ENCODE measurements at places on chromosomes 7 and 10.

DNA sequence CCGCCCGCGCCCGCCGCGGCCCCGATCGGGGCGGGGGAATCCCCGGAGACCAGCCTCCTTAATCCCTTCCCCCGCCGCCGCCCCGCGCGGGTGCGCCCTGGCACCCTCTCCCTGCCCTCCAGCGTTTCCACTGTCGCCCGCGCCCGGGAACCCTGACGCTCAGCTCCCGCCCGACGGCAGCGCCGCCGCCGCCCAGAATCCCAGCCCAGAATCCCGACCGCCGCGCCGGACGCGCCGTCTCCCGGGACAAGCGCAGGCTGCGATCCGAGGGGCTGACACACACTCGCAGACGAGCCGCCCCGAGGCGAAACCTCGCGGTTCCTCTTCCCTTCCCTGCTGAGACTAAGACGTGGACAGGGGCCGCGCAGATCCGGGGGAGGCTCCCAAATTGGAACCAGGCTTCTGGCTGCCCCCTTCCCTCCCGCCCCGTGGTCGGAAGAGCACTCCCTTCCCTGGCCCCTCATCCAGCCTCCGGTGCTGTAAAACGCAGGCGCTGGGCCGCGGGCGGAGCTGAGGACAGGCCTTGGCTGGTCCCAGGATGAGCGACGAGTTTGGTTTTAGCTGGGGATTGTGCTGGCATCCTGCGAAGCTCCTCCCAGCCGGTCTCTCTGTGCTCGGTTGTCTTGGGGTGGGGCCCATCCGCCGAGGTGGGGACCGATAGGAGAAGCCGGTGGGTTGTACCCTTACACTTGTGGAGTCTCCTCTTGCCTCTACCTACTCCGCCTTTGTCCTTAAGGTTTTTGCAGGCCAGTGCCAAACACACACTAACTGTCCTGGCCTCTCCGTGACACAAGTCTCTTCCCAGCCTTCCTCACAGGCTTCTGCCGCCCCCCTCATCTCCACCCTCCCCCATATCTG, 1.1 kb downstream of the MARVELD1 start:
- no peak for DNase-seq

DNA sequence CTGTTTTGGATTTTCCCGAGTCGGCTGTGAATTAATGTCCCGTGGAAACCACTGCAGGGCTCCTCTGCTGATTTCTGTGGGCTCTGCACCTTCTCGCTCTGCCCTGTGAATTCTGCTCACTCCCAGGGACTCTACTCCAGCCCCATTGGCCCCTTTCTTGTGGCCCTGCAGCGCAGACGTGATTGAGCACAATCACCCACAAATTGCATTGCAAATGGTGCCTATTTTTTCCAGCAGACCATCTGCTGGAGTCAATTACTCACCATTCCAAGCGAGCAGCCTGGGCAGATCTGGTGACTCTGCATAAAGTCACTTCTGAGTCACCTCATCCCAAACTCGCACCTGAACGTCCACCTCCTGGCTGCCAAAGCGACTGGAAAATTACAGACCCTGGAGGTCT, 235.8 kb downstream of the PAXIP1 start:
- no peak for DNase-seq

- DNase-seq: no peak
Observed at GRCh38 chr7:29637374-29637773, 73.7 kb downstream of the PRR15 start.

- no peak for DNase-seq
Observed at GRCh38 chr10:57754803-57755202, 512.9 kb downstream of the IPMK start.

DNA sequence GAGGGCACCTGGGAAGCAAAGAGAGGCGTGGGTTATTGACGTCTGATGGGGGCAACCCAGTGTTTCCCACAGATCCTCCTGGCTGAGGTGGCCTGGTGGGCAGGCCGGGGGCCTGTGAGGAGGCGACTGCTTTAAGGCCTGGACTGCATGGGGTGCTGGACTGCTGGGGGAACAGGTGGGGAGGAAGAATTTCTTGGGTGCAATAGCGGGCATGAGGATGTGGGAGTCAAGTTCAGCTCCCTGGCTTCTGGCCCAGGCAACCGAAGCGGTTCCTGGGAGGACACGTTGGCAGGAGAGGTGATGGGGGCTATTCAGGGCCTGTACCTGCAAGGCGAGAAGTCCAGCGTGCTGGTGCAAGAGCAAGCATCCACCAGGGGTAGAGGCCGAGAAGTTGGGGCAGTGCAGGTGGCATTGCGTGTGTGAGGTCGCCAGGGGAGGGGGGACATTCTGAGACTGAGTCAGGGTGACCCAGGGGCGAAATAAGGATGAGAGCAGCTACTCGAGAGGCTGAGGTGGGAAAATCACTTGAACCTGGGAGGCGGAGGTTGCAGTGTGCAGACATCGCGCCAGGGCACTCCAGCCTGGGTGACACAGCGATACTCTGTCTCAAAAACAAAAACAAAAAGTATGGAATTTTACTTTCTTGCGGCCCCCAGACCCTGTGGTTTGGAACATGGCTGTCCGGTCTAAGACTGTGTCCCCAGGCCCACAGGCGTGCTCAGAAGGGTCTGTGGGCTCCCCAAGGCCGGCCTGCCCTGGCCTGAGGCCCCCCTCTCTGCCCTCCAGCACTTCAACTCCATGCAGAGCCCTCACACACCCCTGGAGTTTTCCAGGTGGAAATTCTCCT, 53.6 kb upstream of the ELN start:
- no peak for DNase-seq
